ENCODE measurements at places on chromosomes 7 and 10.

DNA sequence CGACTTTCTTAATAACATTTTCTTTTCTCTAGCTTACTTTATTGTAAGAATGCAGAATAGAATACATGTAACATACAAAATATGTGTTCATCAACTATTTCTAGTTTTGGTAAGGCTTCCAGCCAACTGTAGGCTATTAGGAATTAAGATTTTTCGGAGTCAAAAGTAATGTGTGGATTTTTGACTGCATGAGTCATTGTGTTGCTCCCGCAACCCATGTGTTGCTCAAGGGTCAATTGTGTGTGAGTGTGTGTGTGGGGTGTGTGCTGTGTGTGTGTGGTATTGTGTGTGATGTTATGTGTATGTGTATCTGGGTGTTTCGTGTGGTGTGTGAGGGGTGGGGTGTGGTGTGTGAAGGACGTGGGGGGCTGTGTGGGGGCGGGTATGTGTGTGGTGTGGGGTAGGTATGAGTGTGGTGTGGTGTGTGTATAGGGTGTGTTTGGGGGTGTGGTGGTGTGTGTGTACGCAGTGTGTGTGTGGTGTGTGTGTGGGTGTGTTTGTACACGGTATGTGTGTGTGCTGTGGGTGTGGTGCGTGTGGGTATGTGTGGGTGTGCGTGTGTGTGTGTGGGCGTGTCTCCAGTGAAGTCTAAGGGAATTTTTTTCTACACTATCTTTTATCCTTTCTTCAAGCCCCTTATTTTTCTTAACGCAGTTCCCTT is 60.5 kb downstream of the RSU1 start:
- H3K27me3 ChIP-seq, result no peaks in the 10 kb centered on the region
- H3K36me3 ChIP-seq, result peaks cover 11% of the 10 kb centered on the region
- no peak overlapping the region for H3K4me3 ChIP-seq
- DNase-seq, result no peak

- H3K4me1 ChIP-seq, result no peaks in the 10 kb centered on the region
- H3K4me3 ChIP-seq, result no peak overlapping the region
- no peaks in the 10 kb centered on the region for H3K27me3 ChIP-seq
- no peak for DNase-seq
- H3K27ac ChIP-seq, result no peak overlapping the region
Observed at GRCh38 chr10:94428766-94429707, 26.7 kb downstream of the TBC1D12 start.

DNA sequence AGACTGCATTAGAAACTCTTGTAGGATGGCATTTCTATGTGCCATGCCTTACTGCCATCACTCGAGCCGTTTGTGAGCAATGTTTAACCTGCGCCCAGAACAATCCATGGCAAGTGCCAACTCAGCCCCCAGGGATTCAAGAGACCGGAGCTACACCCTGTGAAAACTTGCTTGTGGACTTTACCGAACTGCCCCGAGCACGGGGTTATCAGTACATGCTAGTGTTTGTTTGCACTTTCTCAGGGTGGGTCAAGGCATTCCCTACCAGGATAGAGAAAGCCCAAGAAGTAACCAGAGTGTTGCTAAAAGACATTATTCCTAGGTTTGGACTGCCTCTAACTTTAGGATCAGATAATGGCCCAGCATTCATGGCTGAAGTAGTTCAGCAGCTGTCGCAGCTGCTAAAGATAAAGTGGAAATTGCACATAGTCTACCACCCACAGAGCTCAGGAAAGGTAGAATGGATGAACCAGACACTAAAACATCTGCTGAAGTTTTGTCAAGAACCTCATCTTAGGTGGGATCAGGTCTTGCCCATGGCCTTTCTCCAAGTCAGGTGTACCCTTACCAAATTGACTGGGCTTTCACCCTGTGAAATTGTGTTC is 8.9 kb upstream of the CYREN start:
- no peak overlapping the region for H3K27ac ChIP-seq
- no peaks in the 10 kb centered on the region for H3K27me3 ChIP-seq
- peaks cover 43% of the 10 kb centered on the region for H3K36me3 ChIP-seq
- H3K4me3 ChIP-seq, result no peak overlapping the region
- DNase-seq, result no peak

DNA sequence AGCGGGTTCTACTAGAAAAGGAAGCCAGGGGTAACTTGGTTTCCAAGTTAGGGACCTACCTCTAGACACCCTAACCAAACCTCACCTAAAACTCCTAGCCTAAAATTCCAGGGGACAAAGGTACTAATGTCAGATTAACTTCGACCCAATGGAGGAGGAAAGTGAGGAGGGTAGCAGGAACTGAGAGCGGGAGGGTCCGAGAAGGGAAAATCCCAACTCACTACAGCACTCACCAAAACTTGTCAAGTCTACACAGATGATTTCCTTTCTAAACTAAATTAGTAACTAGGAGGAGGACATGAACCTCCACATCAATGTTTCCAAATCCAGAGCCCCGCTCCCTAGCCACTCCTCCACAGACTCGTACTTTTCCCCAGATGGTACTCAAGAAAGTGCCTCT is 22.6 kb downstream of the CHCHD3 start:
- H3K4me3 ChIP-seq, result no peak overlapping the region
- no peaks in the 10 kb centered on the region for H3K4me1 ChIP-seq
- no peak overlapping the region for H3K27ac ChIP-seq
- DNase-seq, result no peak

- peaks cover 13% of the 10 kb centered on the region for H3K4me1 ChIP-seq
- no peak overlapping the region for H3K4me3 ChIP-seq
- H3K36me3 ChIP-seq, result no peaks in the 10 kb centered on the region
Observed at GRCh38 chr7:140661124-140661523, 11.6 kb upstream of the ADCK2 start.

DNA sequence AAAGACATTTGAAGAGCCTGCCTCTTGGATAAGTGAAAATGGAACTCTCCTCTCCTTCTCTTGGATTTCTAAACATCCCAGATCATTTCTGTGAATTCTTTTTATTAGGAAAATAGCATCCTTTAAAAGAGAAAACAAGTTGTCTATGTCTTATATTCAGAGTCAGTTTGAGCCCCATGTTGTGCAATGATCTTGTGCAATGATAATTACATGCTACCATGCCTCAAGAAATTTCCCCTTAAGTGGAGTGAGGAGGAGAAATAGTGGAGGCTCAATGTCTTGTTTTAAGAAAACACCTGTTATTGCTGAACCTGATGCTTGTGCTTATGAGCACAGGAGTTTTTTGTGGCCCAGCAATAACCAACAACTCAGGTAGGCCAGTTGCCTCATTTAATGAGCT is 103.6 kb downstream of the NPSR1 start:
- no peaks in the 10 kb centered on the region for H3K4me1 ChIP-seq
- H3K27me3 ChIP-seq, result no peaks in the 10 kb centered on the region
- no peak for DNase-seq
- no peak overlapping the region for H3K27ac ChIP-seq

GRCh38 chr7:11474902-11475585 is 357.0 kb downstream of the THSD7A start:
- no peaks in the 10 kb centered on the region for H3K36me3 ChIP-seq
- no peaks in the 10 kb centered on the region for H3K4me1 ChIP-seq
- no peaks in the 10 kb centered on the region for H3K27me3 ChIP-seq
- DNase-seq, result no peak

- peaks cover 12% of the 10 kb centered on the region for H3K27me3 ChIP-seq
- H3K4me3 ChIP-seq, result peak within 1 kb of the TSS; percentile 88
- peak within 1 kb of the TSS; percentile 75 for H3K27ac ChIP-seq
- H3K36me3 ChIP-seq, result peaks cover 5% of the 10 kb centered on the region
- H3K4me1 ChIP-seq, result peaks cover 19% of the 10 kb centered on the region
Observed at GRCh38 chr7:130668258-130669084, at the start of gene COPG2. COPG2 (minus strand) TSS chr7:130668748; CDS start chr7:130668668, 80 bp downstream.

DNA sequence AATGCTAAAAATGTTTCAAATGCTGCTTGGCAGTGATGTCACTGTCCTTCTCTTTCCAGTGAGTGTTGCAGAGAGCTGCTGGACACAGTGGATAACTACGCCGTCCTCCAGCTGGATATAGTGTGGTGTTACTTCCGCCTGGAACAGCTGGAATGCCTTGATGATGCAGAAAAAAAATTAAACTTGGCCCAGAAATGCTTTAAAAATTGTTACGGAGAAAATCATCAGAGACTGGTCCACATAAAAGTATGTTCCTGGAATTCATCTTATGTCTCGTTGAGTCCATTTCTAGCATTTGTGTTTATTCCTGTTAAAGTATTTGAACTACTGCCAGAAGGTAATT is 25.2 kb downstream of the NUB1 start:
- no peak overlapping the region for H3K4me3 ChIP-seq
- H3K36me3 ChIP-seq, result peaks cover 48% of the 10 kb centered on the region
- DNase-seq, result no peak
- peaks cover 11% of the 10 kb centered on the region for H3K4me1 ChIP-seq
- H3K27me3 ChIP-seq, result no peaks in the 10 kb centered on the region
- no peak overlapping the region for H3K27ac ChIP-seq

DNA sequence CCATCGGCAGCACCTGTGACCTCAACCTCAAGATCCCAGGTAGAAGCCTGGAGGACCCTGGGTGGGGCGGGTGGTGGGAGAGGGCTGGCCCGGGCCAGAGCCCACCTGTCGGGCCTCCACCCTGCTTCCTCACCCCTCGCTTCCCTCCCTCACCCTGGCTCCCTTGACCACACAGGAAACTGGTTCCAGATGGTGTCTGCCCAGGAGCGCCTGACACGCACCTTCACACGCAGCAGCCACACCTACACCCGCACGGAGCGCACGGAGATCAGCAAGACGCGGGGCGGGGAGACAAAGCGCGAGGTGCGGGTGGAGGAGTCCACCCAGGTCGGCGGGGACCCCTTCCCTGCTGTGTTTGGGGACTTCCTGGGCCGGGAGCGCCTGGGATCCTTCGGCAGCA is 8.9 kb upstream of the ATP6V1F start:
- no peak overlapping the region for H3K4me3 ChIP-seq
- DNase-seq, result no peak
- H3K27ac ChIP-seq, result no peak overlapping the region
- peaks cover 12% of the 10 kb centered on the region for H3K27me3 ChIP-seq
- no peaks in the 10 kb centered on the region for H3K4me1 ChIP-seq

DNA sequence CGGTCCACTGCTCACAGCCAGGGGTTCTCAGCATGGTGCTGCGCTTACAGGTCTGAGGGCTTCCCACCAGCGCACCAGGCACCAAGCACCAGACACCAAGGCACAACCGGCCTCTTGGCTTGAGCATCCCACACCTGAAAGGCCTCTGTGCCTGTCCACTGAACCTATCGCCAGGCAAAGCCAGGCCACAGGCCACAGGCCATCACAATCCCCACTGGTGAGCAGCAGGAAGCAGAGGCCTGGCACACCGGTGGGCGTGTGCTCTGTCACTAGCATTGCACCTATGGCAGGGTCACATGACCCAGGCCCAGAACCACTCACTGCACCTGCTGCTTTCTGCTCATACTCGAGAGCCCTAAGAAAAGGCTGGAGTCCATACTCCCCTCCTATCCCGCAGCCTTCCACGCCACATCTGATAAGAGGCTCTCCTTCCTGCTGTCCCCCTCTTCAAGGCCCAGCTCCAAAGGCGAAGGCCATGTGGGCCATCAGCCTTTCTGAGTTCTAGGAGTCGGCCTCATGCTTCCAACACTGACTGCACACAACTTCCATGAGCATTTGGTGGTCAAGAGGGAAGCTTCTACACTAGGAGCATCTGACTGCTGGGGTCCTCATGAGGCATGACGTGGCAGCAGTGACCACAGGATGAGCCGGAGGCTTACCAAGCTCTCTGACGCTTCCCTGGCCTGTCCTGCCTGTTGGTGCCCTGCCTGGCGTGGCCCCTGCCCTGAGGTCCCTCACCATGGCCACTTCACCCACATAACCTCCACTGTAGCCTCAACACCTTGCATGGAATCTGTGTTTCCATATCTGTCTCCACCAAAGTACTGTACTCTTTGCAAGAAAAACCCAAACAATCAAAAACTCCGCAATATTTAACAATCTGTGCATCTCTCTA is 166.3 kb downstream of the TNS3 start:
- no peak overlapping the region for H3K27ac ChIP-seq
- DNase-seq, result no peak
- H3K27me3 ChIP-seq, result no peaks in the 10 kb centered on the region
- no peaks in the 10 kb centered on the region for H3K36me3 ChIP-seq
- H3K4me3 ChIP-seq, result no peak overlapping the region
- H3K4me1 ChIP-seq, result no peaks in the 10 kb centered on the region

- peaks cover 86% of the 10 kb centered on the region for H3K36me3 ChIP-seq
- no peak overlapping the region for H3K27ac ChIP-seq
- peaks cover 43% of the 10 kb centered on the region for H3K4me1 ChIP-seq
- no peaks in the 10 kb centered on the region for H3K27me3 ChIP-seq
- no peak overlapping the region for H3K4me3 ChIP-seq
- no peak for DNase-seq
Observed at GRCh38 chr10:1115607-1115955, 59.4 kb downstream of the WDR37 start.

- no peak overlapping the region for H3K27ac ChIP-seq
- DNase-seq, result no peak
- H3K4me3 ChIP-seq, result peak overlapping the region; percentile 21
- no peaks in the 10 kb centered on the region for H3K36me3 ChIP-seq
- peaks cover 67% of the 10 kb centered on the region for H3K27me3 ChIP-seq
- peaks cover 21% of the 10 kb centered on the region for H3K4me1 ChIP-seq
Observed at GRCh38 chr7:151113344-151114150, 27.3 kb downstream of the AGAP3 start.

GRCh38 chr7:28480595-28480994 is 68.3 kb downstream of the CREB5 start:
- no peak for DNase-seq
- H3K4me1 ChIP-seq, result peaks cover 2% of the 10 kb centered on the region
- H3K27ac ChIP-seq, result no peak overlapping the region
- H3K27me3 ChIP-seq, result peaks cover 7% of the 10 kb centered on the region
- H3K36me3 ChIP-seq, result no peaks in the 10 kb centered on the region
- no peak overlapping the region for H3K4me3 ChIP-seq

DNA sequence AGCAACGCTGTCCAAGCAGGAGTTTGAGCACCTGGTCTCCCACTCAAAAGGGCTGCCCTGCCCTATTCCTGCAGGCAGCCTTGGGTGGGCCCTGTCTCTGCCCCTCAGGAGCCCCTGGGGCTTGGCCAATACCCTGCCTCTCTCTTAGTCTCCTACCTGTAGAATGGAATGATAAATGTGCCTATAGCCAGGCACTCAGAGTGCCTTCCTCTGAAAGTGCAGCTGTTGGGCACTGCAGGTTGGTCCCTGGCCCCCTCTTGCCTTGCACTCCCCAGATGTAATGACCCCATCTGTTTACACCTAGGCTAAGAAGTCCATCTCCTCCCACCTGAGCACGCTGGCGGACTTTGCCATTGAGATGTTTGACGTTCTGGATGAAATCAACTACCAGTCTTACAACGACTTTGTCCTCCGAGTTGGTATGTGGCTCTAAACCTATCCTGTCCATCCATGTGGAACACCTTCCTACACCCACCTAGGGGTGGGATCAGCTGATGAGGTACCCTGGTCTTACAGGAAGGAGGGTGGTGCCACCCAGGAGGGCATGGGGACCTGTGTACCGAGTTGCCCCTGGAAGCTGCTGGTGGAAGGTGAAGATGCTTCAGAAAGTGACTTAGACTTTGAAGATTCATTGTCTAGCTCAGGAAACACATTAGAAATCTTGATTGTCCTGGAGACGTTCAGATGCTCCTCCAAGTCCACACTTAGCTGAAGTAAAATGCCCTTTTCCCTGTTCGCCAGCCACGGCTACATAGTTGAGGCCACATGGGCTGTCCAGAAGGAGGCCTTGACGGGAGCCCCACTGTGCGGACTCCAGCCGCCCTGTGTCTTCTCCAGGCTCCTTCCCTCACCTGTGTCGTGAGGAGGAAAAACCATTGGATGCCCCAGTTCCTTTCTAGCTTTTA is 134.1 kb downstream of the ADCY1 start:
- no peaks in the 10 kb centered on the region for H3K36me3 ChIP-seq
- H3K4me1 ChIP-seq, result no peaks in the 10 kb centered on the region
- no peak for DNase-seq
- H3K27ac ChIP-seq, result no peak overlapping the region
- peaks cover 3% of the 10 kb centered on the region for H3K27me3 ChIP-seq
